ENCODE measurements at places on chromosomes 3 and 15.
A peak's percentile ranks its signal among the peaks of the same experiment; 100 is the strongest.

DNA sequence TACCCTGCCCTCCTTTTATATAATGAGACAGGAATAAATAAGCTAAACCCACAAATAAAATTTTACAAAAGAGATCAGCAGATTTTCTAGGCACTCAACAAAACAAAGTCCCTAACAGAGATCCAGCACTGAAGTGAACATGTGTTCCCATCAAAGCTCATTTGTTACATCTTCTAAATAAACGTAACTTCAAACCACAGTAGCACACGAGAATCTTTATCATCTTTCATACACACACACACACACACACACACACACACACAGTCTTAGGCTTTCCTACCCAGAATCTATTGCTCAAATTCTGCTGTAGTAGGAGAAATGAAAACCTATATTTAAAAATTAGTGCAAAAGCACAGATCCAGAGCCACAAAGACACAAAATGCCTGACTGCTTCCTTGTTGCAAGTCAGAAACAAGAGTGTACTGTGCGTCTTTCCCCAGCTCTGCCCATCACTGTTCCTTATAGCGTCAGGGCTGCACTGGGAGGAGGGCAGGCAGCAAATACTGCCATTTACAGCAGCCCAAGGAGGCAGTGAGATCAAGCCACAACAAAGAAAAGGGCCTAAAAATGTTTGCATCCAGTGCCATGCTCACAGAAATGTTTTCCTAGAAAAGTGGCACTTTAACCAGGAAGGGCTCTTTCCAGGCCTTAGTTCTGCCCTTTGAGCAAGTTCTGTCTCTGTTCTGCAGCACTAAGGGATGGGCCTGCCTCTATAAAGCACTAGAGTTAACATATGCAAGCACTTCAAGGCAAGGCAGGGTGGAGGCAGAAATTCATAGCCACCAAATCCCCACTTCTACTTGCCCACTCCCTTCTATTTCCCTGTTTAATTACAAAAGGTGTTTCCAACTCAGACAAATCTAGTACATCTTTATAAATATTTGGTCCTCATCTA, 6.0 kb downstream of the IP6K1 start:
- no peak for DNase-seq

- no peak for DNase-seq
Measured at GRCh38 chr3:21269882-21270281, 481.1 kb downstream of the ZNF385D start.

DNA sequence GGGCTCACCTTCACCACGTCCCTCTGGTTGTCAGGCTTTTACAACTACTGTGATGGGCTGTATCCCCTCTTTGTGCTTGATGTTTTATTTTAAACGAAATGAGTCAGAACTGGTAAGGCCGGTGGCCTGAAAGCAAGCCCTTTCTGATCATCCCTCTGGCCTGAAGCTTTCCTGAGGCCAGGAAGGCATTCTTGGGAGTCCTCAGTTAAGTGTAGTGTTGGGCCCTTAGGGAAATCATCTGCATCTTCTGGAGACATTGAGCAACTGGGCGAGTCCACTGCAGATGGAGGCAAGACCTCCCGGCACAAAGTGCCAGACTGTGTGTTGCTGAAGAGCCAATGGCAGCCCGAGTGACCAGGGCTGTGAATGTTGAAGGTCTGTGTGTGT, 33.0 kb upstream of the AMOTL2 start:
- no peak for DNase-seq

- DNase-seq, result no peak
Measured at GRCh38 chr15:85742186-85742821, 52.4 kb downstream of the KLHL25 start.

DNA sequence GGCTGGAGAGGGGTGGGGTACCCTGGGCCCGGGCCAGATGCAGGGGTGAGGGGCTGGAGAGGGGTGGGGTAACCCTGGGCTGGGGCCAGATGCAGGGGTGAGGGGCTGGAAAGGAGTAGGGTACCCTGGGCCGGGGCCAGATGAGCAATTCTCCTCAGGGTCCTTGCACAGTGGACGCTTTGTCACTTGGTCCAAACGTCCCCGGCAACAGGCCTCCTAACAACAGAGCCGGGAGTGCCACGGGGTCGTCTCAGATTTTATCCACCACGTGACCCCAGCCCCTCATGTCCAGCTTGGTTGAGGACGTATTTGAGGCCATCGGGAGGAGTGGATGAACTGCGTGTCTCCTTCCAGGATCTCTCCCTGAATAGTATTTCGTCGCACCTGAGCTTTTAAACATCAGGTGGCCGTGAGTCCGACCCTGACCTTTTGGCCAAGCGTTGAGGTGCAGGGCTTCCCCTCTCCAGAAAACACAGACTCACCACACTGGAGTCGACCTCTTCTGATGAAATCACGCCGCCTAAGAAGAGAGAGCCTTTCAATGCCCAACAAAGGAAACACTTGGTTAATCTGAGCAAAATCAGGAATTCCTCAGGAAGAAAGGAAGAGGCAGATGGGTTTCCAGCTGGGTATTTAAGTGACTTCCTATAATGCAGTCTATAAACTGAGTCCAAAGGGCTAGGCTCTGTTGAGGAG, 12.8 kb upstream of the LRRC15 start:
- DNase-seq, result no peak

DNA sequence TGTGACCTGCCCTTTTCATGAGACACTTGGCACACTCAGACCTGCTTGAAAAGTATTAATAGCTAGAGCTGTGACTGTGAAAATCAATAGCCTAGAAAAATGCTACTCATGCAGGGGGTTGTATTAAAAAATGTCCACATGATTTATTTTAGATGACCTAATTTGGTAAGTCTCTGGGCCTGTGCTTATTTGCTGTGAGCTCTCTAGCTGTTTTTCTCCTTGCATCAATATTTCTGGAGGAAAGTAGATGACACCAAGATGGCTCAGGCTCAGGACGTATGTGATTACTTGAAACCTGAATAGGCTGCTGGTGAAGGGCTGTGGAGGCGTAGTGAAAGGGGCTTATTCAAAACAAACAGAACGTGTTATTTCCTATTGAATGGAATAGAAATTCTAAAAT, 29.5 kb downstream of the KCNAB1 start:
- DNase-seq, result no peak

DNA sequence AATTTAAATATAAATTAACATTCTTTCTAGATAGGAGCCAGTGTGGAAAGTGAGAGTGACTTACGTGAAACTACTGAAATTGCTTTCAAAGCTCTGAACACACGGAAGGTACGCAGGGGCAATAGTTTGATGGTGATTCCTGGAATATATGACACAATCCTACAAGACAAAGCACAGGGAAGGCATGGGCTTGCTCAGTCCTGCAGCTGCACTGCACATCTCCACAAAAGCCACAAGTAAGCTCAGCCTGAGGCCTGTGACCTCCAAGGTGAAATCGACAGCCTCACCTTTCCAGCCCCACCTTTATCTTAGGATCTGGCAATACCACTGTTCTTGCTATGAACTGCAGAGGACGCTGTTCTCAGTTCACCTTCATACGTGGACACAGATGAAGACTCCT, 109.3 kb upstream of the SCN10A start:
- DNase-seq, result no peak

- DNase-seq, result no peak
Measured at GRCh38 chr3:18027161-18027939, 284.9 kb upstream of the TBC1D5 start.

DNA sequence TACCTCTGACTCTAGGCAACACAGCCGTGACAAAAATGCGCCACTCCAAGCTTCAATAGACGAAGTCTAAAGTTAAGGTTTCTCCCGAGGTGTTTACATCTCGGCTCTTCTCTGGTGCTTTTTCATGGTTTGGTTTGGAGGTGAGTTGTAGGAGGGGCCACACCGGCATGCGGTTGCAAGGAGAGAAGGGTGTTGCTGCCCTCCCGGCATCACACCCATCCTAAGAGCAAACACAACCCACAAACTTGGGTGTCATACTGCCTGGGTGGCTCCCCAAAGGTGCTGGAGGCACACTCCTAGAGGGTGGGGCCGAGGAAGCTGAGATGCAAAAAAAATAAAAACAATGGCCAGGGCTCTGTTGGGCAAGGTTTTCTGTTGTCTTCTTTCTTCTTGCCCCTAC, 225.2 kb upstream of the ICE2 start:
- DNase-seq, result peak; percentile 49

GRCh38 chr3:21839592-21839991, 88.6 kb upstream of the ZNF385D start:
- no peak for DNase-seq

DNA sequence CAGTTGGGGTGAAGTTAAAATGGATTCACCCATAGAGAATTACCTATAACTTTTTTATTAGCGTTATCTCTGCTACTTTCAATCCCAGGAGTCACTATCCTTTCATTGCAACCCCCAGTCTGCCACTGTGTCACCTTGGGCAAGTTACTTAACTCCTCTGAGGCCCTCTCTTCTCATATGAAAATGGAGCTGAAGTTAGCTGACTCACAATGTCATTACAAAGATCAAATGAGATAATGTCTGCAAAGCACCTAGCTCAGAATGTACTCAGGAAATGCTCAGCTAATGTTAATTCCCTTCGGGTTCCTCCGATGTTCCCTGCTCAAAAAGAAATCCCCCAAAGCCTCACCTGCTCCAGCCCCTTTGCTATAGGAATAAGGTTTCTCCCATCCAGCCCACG, 50.0 kb downstream of the TRIM42 start:
- no peak for DNase-seq

DNA sequence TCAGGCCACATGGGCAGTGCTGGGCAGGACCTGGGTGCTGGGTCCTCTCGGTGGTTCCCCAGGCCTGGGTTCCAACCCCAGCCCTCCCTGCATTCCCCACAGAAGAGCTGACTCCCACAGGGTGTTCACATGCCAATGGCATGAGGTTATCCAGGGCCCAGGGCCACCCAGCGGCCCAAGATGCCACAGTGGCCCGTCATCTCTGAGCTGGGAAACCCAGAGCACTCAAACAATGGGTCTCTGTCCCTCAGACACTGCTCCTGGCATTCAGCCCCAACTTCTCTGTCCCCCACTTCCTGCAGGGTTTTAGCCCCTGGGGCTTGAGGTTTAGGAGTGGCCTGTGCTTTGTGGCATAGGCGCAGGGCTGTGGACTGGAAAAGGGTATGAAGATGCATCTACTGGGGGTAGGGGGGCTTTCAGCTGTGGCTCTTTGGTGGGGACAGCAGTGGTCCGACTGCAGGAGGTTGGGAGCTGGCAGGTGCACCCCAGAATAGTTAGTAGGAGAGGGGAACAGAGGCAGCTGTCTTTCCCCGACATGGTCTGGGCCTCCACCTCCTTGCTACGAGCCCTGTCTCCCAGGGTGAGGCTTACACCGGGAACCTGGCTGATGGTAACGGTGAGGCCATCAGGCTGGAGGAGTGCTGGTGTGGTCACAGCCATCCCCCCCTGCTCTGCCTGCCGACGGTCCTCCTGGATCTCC, 1.7 kb downstream of the CCDC9B start:
- DNase-seq, result no peak

GRCh38 chr15:82139823-82140268, 94.0 kb upstream of the MEX3B start:
- DNase-seq, result peak; percentile 4

GRCh38 chr3:72597756-72598195, 250.5 kb downstream of the SHQ1 start:
- DNase-seq, result no peak

- DNase-seq, result no peak
Measured at GRCh38 chr3:1252061-1252430, 159.2 kb downstream of the CNTN6 start.

DNA sequence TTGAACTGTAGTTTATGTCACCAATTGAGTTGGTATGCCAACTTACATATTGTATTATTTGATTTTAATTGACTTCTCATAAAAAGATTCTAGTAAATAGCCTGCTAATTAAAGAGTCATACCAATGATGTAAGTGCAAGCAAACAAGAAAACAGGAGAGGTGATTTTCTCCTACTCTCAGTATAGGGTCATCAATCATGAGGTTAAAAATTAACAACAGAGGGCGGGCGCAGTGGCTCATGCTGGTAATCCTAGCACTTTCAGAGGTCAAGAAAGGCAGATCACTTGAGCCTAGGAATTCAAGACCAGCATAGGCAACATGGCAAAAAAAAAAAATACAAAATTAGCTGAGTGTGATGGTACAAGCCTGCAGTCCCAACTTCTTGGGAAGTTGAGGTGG, 108.7 kb downstream of the MYO9A start:
- DNase-seq, result no peak

DNA sequence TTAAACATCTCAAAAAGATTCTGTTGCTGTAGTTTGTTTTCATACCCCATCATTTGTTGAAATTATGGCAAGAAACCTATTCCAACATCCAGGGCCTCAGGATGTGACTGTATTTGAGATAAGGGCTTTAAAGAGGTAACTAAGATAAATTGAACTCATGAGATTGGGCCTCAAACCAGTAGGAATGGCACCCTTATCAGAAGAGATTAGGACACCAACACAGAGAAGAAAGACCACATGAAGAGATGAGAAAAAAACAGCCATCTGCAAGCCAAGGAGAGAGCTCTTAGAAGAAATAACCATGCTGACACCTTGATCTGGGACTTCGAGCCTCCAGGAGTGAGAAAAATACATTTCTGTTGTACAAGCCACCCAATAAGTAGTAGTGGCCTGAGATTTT, 157.7 kb downstream of the CGGBP1 start:
- DNase-seq, result no peak

GRCh38 chr3:169348929-169349621, 314.4 kb downstream of the MECOM start:
- no peak for DNase-seq

DNA sequence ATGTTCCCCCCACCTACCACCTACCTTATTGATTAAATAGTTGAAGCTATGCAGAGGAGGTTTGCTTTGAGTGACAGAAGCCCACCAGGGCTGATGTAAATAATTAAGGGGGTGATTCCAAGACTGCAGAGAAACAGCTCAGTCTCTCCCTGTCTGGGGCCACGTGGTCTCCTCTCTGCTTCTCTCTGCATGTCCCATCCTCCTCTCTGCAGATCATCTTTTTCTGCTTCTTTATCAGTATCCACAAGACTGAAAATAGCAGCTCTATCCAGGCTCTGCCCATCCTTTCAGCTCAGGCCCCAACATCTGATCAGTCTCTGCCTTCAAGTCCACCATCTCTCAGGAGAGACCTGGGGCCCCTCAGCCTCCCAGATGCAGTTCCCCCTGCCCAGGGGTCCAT, 110.8 kb downstream of the ANP32A start:
- no peak for DNase-seq

GRCh38 chr3:39809181-39809994, at the start of gene MYRIP:
TSS of gene MYRIP (plus strand) at chr3:39809609. CDS start at chr3:39900817, 91,208 bp downstream.
- DNase-seq, result no peak

DNA sequence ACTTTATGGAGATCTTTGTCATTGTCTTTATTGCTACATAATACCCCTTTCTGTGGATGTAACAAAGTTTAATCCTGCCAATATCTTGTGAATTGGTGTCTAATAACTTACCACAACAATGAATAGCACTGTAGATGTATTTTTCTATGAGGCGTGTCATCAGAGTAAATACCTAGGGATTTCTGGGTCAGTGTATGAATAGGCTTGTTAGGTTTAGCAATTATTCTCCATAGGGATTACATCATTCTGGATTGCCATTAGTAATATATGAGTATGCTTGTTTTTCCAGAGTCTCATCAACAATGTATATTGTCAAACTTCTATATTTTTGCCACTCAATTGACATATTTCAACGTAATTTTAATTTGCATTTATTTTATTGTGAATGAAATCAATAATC, 67.9 kb downstream of the UNC13C start:
- DNase-seq, result no peak
